ENCODE measurements at places on chromosomes 1 and 21.

DNA sequence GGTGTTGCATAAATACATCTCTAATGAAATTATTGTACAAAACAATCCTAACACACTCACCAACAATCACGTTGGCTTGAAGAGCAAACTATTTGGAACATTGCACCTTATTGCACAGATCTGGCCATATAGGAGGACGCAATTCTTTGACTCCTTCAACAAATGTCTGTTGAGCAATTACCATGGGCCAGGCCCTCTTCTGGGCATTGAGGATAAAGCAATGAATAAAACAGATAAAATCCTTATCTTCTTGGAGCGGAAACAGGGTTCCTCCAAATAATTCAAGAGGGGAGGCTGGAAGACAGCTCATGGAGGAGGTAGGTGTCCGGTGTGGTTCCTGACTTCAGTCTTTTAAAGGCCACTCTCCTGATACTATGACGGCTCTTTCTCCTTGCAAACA lies 43.3 kb downstream of the PAX7 start:
- DNase-seq, result no peak

DNA sequence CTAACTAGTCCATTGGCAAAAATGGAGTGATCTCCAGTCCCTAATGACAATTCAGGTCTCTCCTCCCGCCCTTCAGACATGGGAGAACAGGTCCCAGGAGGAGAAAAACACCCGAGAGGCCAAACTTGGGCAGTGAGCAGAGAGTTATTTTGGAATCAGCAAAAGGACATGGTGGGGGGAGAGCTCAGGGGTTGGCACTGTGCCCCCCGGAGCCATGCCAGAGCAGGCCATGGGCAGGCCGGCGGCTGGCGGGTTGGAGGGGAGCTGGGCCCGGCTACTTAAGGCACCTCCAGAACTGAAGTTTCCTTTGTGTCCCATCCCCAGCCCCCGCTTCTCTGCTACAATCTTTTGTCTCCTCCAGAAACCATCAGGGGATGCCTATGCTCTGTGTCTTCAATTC lies 7.1 kb downstream of the LGR6 start:
- no peak for DNase-seq

DNA sequence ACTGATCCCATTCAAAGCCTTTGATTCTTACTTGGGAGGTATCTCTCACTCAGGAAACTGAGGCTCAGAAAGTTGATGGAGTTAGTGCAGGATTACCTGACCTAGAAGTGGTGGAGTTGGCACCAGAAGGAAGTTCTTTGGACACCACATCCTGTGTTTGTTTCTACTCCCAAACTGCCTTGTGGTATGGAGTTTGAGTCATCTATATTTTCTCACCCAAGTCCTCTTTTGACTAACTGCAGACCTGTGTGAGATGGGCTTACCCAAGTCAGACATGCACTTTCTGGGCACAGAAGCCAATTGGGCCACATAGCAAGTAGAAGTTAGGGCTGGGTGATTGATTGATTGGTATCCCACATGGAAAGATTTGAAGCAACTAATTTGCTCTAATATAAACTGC lies 36.1 kb downstream of the FGGY start:
- DNase-seq, result no peak

DNA sequence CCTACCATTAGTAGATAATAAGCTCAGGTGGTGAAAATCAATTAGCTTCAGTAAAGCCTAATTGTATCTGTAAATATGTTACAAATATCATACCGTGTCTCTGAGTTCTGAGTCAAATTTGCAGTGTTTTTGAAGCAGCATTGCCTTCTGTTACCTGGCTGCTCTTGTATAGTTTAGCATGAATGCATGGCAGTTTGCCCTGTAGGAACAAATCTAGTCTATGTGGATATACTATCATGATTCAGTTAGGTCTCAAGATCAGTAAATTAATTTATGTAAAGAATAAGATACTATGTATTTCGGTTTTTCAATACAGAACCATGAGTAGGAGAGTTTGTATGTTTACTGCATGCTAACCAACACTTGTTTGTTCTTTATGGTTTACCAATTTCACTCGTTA lies 240.6 kb upstream of the C1orf105 start:
- DNase-seq, result no peak

DNA sequence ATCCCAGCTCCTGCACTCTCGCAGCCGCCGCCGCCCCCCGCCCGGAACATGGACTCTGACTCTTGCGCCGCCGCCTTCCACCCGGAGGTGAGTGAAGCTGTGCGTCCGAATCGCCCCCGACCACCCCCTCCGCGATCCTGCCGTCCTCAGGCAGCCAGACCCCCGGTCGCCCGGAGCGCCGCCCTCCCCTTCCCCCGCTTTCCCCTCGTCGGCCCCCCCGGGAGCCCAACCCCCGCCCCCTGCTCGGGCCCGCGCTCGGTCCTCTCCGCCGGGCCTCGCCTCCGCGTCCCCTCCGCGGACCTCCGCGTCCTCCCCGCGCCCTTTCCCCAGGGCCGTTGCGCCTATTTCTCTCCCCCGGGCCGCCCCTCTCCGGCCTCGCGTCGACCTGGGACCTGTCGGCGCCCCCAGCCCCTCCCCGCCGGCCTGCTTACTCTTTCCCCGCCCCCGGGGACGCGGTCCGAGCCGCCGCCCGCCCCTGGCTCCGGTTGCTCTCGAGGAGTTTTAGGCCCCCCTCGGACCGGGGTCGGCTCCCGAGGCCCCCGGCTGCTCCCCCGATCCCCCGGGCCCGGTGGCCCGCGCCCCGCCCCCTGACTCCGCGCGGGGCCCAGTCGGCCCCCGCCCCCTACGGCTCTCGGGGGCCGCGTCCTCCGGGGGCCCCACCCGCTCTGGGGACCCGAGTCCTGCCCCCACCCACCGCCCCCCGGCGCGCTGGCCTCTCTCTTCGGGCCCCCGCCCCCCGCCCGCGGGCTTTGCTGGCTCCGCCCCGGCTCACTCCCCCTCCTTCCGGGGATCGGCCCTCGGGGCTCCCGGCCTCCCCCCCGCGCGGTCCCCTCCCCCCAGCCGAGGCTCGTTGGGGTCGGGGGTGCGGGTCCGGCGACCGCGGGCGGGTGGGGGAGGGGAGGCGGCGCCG lies 743 bp downstream of the PHF13 start:
- peak; percentile 60 for DNase-seq

DNA sequence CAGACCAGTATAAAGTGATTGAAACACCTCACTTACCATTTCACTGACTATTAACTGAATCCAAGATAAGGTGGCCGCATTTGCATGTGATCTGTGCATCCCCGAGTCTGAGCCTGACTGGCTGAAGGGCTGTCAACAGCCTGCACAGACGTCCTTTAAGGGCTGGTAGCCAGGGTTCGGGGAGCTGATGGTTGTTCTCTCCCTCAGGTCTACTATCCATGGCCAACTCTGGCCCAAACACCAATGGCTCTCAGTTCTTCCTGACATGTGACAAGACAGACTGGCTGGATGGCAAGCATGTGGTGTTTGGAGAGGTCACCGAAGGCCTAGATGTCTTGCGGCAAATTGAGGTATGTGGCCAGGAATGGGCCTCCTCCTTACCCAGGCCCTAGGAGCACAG lies 14.0 kb downstream of the PPIE start:
- DNase-seq, result no peak
